ENCODE measurements at places on chromosomes 6 and 20.

DNA sequence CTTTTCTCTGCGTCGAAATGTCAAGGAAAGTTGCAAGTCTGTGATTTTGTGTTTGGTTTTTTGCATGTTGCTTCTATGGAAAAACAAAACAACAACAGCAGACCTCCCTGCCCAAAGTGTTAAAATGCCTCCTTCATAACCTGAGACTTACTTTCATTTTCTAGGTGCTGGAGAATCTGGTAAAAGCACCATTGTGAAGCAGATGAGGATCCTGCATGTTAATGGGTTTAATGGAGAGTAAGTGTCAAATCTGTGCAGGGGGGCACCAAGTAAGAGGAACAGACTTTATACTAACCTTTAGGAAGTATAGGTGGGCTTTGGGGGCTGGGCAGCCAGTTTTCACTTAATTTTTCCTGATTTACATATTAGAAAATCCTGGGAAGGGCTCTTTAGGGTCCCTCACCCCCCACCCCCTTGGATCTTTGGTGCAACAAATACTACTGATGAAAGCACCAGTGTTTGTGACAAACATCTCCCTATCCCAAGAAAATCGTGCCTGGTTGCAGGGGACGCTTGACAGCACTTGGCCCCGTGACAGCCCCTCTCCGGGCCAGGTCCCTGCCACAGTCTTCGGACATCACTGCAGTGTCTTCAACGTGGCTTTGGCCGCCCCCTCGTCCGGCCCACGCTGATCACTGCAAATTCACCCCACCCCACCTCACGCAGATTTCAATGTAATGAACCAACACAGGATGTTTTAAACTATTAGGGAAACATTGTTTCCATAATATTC lies 43.1 kb downstream of the GNAS start:
- no peak for DNase-seq

DNA sequence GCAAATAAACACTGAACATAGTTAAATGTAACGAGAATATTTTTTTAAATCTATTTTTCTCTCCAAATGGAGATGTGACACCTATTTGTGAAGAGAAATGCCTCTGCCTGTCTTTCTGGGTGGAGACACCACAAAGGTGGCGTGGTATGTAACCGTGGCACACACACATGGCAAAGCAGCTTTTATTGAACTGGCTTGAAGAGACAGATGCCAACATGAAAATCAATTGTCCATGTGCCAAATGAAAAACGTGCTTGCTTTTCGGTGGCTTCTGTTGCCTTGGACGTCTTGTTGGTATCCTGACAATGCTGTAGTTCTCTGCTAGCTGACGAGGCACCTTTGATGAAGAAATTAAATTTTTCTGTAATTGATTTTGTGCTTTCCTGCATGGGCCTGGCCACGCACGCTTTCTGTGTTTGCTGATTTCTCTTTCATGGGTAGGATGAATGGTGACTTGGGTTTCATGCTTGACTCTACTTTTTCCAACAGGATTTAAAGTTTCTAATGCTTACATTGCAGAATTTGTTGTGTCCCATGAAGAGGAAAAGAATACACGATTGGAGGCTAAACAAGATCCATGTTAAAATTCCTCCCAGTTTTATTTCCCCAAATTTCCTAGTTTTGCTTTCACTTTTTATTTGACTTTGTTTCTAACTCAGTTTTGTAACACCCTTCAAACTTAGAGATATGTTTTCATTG lies 202.6 kb downstream of the TMEM242 start:
- DNase-seq: no peak

- no peak for DNase-seq
Observed at GRCh38 chr20:22470620-22471026, 113.7 kb downstream of the FOXA2 start.

DNA sequence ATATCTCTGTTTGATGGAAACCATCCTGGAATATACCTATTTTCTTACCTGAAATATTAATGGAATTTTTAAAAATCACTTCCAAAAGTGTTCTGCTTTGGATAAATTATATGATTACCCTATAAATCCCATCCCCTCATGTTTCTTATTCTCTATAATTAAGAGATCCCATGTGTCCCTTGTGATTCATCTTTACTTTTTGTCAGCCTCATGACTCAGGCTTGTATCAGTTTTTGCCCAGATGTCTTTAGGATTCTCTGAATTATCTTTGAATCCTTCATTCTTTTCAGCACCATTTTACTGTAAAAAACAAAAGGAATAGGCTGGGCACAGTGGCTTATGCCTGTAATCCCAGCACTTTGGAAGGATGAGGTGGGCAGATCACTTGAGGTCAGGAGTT lies 804.5 kb upstream of the CITED2 start:
- no peak for DNase-seq

Measured in NCI-H1930 (cell line).